Central memory CD8-positive, alpha-beta T cell (primary cell): ENCODE measurements at places on chromosomes 6 and 20.

- no peak for DNase-seq
These were observed 2.3 kb downstream of the NR2E1 start for GRCh38 chr6:108168090-108168463.

- no peak for DNase-seq
These were observed 164.8 kb downstream of the TFAP2C start for GRCh38 chr20:56793916-56794315.

DNA sequence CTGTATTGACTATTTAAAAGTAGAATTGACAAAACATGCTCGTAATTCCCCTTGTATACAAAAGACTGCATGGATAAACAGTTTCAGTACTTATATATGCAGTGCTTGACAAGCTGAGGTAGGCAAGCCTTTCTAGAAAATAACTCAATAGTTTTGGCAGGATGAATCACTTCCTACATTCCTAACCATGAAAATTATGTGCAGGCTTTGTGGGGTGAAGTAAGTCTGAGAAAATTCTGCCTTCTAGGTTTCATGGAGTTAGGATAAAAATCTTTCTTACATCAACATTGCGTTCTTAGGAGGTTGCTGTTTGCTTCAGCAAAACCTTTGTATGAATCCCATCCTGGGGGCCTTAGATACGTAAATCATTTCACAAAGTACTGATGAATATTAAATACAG lies 801.4 kb upstream of the EYS start:
- DNase-seq = no peak

GRCh38 chr6:52749556-52750152 lies 13.6 kb downstream of the GSTA2 start:
- DNase-seq = no peak

GRCh38 chr6:7529141-7529540 lies 12.3 kb upstream of the DSP start:
- no peak for DNase-seq

DNA sequence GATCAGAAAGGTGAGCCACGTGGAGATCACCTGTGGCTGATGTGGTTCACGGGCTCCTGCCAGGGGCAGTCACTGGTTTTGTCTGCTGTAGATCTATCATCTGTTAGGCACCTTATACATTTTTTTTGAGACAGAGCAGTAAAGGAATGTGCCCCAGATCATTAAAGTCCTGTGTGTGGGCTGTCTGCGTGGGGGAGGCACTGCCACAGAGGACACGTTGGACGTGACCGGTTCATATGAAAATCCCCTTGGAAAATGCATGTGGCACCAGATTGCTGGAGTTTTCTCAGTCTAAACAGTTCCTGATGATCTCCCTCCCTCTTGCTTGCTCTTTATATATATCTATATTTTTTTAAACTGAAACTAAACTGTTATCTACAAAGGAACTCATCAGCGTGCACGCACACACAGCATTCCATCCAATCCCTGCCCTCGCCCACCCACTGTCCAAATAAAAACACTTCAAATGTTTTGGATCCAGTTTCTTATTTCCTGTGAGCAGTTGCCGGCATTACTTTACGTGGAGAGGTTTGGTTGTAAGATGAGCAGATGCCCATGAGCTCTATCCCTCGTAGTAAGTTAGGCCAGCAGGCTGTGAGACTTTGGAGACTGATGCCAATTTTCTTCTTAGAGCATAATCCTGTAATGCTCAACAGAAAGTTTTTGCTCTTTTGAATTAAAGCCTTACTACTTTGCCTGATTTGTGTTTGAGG lies 161.6 kb upstream of the EXOC2 start:
- DNase-seq = no peak

DNA sequence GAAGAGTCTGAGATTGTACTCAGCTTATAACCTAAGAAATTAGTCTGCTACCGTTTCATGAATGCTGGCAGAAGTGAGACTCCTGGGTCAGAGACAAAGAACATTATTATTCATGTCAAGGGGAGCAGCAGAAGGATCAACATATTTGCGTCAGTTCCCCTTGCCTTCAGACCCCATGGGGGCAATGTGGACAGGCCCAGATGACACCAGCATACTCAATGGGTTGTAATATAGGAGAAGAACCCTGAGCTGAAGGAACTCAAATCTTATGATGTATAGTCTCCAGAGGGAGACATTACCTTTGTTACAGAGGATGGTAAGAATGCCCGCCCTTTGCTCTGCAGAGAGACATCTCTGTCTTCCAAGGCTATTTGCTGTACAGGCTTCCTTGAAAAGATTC lies 384.4 kb downstream of the EPM2A start:
- DNase-seq = no peak
